ENCODE measurements at places on chromosomes 13 and 19.

GRCh38 chr19:4590559-4590958, 31.1 kb upstream of the SEMA6B start:
- DNase-seq = no peak

DNA sequence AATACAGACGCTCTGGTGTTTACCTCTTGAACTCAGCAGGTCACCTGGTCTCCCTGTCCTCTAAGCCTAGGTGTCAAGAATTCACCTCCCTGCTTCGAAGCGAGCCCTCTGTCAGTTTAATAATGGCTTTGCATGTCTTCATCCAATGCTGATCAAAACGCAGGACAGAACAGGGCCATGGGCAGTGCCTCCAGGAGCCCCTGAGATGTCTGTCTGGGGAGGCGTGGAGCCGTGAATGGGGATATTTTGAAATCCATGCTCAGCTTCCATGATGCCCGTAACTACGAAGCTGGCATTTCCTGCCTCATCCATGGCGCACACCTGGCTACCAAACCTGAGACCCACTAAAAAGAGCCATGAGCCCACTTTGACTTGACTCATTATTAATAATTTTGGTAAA, 113.7 kb downstream of the RAB20 start:
- DNase-seq = no peak

DNA sequence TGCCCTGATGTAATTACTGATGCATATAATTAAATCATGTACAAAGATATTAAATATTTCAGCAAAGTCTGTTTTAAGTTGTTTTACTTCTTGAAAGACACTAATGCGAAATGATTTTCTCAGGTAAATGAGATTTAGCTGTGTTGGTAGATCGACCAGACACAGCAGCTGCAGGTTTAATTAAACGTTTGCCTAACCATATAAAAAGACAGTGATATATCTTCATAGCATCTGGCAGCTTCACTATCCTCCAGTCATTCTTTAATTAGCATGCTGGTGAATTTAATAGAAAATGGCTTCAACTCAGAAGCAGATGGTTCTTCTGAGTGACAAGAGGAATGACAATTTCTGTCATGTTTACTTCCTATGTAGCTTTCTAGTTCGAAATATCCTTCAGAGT, 69.3 kb downstream of the NHLRC3 start:
- DNase-seq = no peak

DNA sequence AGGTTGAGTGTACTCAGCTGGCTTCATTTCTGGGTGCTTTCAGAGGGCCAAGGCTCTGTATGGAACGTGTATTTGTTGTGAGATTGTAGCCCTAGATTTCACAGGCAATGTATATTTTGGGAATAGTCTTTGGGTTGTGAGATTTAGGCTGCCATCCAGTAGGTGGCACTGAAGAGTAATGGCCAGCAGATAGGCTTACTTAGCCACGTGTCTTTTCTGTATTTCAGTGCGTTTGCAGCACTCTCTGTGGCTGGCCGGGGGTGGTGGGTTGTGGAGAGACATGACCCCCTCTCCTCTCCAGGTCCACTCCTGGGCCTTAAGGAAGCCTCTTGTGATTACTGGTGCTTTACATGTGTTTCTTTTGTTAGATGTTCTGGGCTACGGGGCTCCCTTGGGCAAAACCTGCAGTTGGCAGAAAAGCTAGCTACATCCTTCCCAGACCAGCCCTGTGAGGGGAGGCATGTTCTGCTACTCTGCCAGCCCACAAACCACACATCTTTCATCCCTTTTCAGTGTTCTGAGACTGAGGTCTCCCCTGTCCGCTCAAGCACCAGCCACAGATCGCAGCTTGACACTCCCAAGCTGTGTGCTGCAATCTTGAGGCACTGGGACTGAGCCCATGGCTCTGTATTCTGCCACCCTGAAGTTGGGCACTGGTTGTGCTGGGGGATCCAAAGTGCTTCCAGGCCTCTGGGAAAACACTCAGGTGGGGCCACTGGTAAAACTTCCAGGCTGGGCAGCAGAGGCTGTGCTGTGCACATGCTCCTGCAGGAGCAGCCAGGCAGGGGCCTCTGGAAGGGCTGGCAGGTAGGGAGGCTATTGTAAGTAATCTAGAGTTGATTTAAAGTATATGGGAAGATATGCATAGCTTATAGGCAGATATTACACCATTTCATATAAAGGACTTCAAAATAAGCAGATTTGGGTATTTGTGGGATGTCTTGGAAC, 1096.8 kb upstream of the PCDH20 start:
- peak; percentile 47 for DNase-seq

GRCh38 chr13:35675651-35676050, 199.2 kb upstream of the MAB21L1 start:
- no peak for DNase-seq

GRCh38 chr13:75256922-75257321, 225.0 kb downstream of the TBC1D4 start:
- no peak for DNase-seq

GRCh38 chr13:114134944-114135610, 2.7 kb upstream of the RASA3 start:
- no peak for DNase-seq

- DNase-seq = no peak
Measured at GRCh38 chr19:48123907-48124651, 13.5 kb upstream of the PLA2G4C start.

GRCh38 chr13:28820099-28821051, at the start of gene MTUS2:
Gene MTUS2 (plus strand): TSS chr13:28820339.
- no peak for DNase-seq

DNA sequence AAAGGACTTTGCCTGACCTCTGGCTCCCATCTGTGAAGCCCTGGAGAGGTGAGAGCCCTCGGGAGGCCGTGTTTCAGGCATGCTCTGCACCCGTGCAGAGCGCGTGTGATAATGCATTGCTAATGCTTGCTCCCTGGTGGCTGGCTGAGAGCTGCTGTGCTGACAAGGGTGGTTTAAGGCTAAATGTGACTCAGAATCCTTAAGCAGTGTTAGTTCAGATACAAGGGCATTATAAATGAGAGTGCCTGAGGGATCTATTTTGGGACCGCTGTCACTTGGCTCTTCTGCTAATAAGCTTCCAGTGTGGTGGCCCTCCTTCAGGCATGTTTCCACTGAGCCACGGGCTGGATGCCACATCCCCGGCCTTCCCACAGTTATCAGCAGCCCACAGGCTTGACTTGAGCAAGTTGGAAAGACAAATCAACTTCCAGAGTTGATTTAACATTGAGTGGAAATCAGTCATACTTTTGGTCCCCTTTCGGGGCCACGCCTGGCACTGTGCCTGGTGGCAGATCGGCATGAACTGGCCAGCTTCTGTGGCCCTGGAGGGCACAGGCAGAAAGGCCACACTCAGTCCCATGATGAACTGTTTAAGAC, 17.0 kb downstream of the ALOX5AP start:
- no peak for DNase-seq

GRCh38 chr13:76894401-76895110, 8.4 kb upstream of the KCTD12 start:
- no peak for DNase-seq

DNA sequence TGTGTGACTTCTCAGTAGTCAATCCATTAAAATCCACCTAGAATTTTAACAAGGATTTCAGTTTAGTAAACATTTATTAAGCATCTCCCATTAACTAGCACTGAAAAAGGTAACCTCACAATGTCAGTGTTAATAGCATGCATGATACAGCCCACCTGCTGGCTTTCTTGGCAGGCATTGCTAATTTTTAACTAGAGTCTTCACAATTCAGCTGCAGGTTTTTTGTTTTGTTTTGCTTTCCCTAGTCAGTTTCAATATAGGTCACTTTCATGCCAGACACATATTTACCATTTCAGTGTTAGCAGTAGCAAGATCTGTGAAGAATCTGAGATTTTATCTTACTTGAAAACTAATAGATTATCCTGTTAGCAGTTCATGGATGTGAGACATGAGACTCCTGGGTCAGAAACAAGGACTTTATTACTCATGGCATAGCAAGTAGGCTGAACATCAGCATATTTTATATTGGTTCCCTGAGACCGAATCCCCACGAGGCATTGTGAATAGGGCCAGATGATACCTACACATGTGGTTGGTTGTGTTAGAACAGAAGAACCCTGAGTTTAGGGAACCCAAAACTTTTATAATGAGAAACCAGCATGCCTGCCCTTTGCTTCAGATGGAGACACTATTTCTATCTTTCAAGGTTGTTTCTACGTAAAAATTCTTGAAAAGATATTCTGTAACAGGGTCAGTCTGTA, 198.0 kb upstream of the HTR2A start:
- no peak for DNase-seq

DNA sequence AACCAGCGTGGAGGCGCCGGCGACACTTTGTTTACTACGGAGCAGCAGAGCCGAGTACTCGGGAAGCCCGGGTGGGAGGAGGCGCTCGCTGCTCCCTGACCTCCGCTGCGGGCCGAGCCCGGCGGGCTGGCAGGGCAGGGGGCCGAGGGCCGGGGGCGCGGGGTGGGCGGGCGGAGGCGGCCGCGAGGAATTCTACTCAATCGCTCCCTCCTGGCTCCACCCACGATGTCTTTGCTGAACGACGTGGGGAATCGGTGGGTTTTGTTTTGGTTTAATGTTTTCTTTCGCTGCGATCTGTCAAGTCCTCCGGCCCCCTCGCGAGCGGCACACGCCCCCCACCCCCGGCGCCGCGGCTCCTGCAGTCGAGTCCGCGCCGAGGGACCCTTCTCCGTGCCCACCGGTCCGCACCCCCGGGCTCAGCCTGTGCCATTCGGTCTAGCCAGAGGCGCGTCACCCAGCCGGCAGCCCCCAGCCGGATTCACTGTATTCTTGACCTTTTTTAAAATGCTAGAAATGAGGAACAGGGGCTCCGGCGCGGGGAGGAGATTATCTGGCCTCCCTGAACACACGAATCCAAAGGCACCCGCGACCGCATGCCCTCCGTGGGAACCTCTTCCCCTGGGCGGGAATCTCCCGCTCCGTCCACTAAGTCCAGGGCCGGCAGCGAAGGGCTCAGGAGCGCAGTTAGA, 636 bp upstream of the FOXO1 start:
- DNase-seq = no peak

DNA sequence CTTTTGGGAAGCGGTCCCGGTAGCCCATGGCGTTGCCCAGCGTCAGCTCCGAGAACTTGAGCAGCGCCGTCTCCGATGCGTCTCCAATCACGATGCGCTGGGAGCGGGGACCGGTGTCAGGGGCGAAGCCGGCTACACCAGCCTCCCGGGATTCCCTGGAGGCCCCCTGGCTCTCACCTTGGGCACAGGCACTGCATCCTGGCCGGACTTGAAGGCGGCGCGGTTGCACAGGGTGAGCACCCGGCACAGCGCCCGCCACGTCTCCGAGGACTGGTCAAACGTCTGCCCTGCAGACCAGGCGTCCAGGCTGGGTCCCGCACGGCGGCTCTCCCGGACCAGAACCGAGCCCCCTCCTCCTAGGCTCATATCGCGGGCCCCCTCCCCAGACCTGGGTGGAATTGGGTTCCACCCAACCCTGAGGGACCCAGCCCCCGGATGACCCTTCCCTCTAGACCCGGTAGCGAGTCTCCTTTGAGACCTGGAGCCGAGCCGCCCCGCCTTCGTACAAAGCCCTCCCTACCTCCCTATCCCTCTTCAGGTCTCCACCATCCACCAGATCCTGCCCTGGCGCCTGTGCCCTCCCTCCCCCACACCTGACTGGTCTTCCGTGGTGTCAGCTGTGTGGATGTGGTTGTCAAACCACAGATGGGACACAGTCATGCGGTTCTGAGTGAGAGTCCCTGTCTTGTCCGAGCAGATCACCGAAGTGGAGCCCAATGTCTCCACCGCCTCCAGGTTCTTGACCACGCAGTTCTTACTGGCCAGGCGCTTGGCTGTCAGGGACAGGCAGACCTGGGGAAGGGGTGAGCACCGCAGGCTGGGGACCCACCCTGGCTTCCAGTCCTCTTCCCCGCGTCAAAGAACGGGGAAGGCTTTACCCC, 4.8 kb downstream of the ATP4A start:
- no peak for DNase-seq

DNA sequence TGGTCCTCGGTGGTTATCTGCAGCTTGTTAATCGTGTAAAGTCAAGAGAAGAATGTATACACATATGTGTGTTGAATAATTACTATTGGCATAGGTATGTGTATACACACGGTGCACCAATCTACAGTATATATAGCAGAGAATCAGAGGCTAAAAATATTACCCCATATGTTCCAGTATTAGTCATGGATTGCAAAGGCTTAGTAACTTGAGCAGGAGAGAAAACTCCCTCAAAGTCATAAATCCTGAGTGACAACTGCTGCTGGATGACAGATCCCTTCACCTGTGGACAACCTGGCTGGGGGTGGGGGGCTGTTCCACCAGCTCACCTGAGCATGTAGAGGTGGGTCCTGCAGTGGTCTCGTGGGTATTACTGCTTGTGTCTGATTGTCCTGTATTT, 185.0 kb downstream of the ZNF536 start:
- no peak for DNase-seq

DNA sequence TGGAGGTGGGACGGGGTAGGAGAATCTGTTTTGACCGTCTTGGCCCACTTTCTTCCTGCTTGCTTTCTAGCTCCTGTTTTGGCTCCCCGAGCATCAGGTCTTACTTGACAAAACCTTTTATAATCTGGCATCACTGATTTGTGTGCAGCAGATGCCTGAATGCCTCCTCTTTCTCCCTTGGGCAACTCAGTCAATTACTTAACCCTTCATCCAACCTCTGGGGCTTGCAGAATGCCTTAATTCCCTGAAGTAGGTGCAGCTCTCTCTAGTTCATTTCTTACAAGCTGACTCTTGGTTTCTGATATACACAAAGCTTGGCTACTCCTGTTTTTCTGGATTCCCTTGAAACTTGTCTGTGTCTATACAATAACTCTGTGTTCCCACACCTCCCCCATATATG, 5.7 kb upstream of the NUP58 start:
- DNase-seq = no peak

GRCh38 chr19:8001995-8002849, 3.2 kb downstream of the ELAVL1 start:
- DNase-seq = no peak

DNA sequence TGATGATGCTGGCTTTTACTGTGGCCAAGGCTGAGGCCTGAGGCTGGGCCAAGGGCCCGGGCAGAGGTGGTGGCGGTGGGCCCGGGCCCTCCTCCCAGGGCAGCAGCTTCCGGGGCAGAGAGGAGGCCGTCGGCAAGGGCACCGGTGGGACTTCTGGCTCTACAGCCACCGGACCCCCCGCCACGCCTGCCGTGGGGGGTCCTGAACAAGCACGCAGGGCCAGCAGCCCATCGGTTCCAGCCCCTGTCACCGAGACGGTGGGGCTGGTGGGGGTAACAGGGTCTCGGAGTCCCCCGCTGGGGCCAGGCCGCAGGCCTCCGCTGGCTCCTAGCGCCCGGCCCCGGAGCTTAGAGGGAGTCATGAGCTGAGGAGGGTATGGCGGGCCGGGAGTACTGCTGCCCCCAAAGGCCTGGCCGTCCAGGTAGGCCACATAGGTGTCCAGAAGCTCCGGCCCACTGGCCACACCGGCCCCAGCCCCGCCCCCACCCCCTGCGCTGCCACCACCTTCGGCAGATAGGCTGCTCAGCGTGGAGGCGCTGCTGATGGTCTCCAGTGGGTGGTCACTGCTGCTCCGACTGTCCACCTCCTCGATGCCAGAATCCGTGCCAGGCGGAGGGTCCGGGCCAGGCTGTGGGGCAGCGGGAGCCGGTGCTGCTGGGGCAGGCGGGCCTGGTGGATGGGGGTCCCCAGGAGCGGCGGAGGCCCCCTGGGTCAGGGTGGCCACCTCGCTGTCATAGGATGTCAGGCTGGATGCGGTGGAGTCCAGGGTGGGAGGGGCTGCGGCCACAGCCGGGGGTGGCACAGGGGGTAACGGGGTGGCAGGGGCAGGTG, 17.3 kb downstream of the C19orf81 start:
- DNase-seq = no peak

- DNase-seq = no peak
Measured at GRCh38 chr13:28621449-28621848, 37.5 kb upstream of the POMP start.

- DNase-seq = no peak
Measured at GRCh38 chr19:48826606-48827020, 9.7 kb downstream of the HSD17B14 start.

Data from NCI-H1092 (cell line).